T-helper 2 cell treated with Interferon-gamma antibody and Interleukin-4, amounts not matched to agents 100 ng/mL and 5 ng/mL, for 36 hours (primary cell): ENCODE measurements at places on chromosomes 11 and 22. TPM values are rescaled to one million over a fixed set of nuclear protein-coding genes. Genes with fewer than 3 reads are reported as not detected.

NEFH gene
- 3.9 and 4.5 TPM in 2 replicates for total RNA-seq

RPS6KB2 gene
- 59.8 and 64.4 TPM in 2 replicates for total RNA-seq

NAALADL1 gene
- 8.5 and 9.8 TPM in 2 replicates for total RNA-seq

PIK3IP1 gene
- 25.7 and 26.9 TPM in 2 replicates for total RNA-seq

BTBD18 gene
- not detected in 2 replicates for total RNA-seq

GVQW3 gene
- 4.3 and 5.7 TPM in 2 replicates for total RNA-seq

CCDC188 gene
- total RNA-seq: 0.16 and 0.59 TPM in 2 replicates

SMIM35 gene
- total RNA-seq: 3.9 TPM in 2 replicates

NRIP3 gene
- total RNA-seq: 5.0 and 5.3 TPM in 2 replicates

CDC42BPG gene
- total RNA-seq: 0.50 and 0.82 TPM in 2 replicates

DGAT2 gene
- total RNA-seq: 1.9 TPM in 2 replicates

YPEL1 gene
- total RNA-seq: 3.8 and 4.3 TPM in 2 replicates

TNNI2 gene
- total RNA-seq: 0.70 and 0.75 TPM in 2 replicates

RBM14 gene
- 177 and 178 TPM in 2 replicates for total RNA-seq

AP5B1 gene
- 20.1 and 21.2 TPM in 2 replicates for total RNA-seq

VSIG2 gene
- total RNA-seq: 0.18 TPM in 1 of 2 replicates, not detected in the other

TECTA gene
- 0.16 and 0.18 TPM in 2 replicates for total RNA-seq

MOV10L1 gene
- not detected in 2 replicates for total RNA-seq

CNIH2 gene
- total RNA-seq: 1.5 and 1.6 TPM in 2 replicates

ANGPTL5 gene
- not detected in 2 replicates for total RNA-seq

FREY1 gene
- total RNA-seq: 2.4 and 4.4 TPM in 2 replicates

TRAF6 gene
- 11.8 and 12.2 TPM in 2 replicates for total RNA-seq

HDAC10 gene
- total RNA-seq: 87.4 and 88.2 TPM in 2 replicates

APOA5 gene
- total RNA-seq: not detected in 2 replicates

RFPL3 gene
- total RNA-seq: not detected in 2 replicates

B4GALNT4 gene
- total RNA-seq: 1.1 and 1.2 TPM in 2 replicates

CCDC81 gene
- 0.73 and 0.80 TPM in 2 replicates for total RNA-seq

ISX gene
- total RNA-seq: not detected in 2 replicates

OR51E2 gene
- not detected in 2 replicates for total RNA-seq

YAP1 gene
- not detected in 2 replicates for total RNA-seq

SLC16A8 gene
- total RNA-seq: not detected in 2 replicates

APOBEC3G gene
- total RNA-seq: 72.5 and 75.8 TPM in 2 replicates
